ENCODE measurements at places on chromosomes 7 and 10.

DNA sequence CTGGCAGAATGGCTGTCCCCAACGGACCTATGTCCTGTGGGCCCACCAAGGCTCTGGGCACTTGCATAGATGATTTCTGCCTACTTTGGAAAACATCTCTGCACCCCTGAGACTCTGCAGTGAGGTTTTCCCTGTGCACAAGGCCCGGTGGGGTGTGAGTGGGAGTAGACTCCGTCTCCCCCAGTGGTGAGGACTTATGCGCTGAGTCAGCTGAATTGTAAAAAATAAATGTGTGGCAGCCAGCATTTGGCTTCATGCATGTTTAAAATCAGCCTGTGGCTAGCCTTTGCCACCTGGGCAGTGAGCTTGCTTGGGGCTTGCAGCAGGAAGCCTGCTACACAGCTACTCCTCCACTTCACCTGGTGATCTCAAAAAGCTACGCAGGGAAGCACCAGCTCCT lies 139.3 kb upstream of the WDR11 start:
- DNase-seq, result no peak

DNA sequence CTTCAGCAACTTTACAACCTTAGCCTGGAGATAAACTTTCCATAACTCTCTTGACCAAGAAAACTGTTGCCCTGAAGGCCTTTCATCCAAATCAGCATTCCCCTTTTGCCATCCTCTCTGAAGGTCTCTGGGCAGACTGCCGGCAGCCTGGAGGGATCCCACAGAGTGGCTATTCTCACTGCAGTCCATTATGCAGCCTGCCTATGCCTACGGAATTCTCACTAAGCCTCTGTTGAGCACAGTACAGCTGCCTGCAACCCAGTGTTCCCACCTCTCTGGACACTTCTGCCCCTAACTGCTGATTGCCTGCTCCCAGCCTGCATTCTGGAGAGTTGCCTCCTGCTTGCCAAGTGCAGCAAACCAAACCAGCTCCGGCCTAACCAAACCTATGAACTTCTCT lies 548.9 kb upstream of the STEAP1 start:
- no peak for DNase-seq

DNA sequence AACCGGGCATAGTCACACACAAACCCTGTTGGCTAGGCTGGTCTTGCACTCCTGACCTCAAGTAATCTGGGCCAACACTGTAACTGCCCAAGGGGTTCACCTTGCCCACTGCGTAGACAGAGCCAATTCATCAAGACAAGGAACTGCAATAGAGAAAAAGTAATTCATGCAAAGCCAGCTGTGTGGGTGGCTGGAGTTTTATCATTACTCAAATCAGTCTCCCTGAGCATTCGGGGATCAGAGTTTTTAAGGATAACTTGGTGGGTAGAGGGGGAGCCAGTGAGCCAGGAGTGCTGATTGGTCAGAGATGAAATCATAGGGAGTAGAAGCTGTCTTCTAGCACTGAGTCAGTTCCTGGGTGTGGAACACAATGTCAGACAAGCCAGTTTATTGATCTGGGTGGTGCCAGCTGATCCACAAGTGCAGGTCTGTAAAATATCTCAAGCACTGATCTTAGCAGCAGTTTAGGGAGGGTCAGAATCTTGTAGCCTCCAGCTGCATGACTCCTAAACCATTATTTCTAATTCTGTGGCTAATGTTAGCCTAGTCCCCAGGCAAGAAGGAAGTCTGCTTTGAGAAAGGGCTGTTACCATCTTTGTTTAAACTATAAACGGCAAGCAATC lies 15.6 kb upstream of the FXYD4 start:
- no peak for DNase-seq

DNA sequence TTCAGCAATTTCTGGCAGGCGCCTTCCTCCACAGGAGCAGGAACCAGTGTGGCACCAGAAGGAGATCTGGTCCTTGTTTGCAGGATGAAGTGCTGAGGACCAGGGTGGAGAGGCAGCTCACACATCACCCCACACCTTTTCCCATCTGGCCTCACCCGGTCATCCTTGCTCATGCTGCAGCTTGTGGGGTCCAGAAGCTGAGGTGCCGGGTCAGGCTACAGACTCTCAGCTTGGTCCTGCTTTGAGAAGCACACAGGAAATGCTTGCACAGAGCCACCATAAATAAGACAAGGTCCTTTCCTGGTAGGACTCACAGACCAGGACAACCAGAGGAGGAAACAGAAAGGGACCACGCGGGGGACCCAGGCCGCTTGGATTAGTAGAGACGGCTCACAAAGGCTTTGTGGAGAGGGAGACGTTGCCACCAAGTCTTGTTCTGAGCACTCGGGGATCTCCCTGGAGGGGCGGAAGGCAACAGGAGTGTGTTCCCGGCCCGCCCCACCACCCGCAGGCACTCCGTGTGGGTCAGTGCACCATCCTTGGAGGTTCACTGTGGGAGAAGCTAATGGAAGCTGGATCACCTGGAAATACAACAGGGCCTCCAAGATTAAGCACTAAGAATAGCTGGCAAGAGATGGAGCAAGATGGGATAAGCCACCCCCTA lies 29.6 kb upstream of the EN2 start:
- DNase-seq, result no peak

DNA sequence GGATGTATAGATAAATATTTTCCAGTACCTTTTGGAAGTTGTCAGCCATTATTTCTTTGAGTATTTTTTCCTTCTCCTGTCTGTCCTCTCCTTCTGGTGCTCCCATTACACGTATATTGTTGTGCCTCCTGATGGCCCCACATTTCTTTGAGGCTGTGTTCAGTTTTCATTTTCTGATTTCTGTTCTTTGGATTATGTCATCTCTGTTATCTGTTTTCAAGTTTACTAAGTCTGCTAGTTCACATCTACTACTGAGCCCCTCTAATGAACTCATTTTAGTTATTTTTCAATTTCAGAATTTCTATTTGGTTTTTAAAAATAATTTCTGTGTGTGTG lies 16.3 kb downstream of the RBM33 start:
- DNase-seq, result no peak

GRCh38 chr7:11213266-11213665 lies 239.6 kb downstream of the PHF14 start:
- DNase-seq, result no peak

DNA sequence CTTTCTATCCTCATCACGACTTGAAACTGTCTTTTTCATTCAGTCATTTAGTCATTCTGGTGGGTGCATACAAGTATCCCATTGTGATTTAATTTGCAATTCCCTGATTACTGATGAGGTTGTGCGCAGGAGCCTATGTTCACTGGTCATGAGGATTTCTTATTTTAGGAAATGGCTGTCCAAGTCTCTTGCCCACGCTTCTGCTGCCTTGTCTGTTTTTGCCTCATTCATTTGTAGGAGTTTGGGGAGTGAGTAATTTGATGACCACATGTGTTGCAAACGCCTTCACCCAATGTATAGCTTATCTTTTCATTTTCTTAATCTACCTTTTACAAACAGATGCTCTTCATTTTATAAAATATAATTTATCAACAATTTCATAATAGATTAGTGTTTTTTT lies 127.3 kb downstream of the ARHGAP22 start:
- DNase-seq, result no peak

DNA sequence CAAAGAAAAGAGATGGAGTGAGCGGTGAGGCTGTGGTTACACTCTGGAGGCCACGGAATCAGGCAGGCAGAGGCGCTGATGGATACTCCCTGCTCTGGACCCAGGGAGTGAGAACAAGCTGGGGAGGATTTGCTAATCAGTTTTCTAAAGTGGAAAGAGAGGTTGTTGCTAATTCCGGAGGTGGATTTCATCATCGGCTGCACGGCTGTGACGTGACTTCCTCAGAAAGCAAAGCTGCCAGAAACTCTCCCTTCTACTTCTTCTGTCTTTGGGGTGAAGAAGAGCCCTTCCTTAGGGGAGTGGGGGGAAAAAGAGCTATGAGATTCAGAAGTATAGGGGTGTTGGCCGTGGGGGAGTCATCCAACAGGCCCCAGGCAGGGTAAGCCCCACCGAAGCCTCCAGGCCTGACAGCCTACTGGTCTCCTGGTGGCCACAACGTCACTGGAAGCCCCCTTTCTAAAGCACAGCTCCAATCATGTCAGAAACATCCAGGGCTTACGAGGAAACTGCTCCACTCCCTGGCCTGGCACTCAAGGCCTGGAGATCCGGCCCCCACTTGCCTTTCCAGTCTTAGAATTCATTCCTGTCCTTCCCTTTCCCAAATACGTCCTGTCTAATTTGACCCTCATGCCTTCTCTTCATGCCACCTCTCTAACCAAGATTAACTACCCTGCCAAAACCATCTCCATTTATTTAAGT lies 114.5 kb downstream of the HIP1 start:
- DNase-seq, result peak; percentile 91

- peak; percentile 22 for DNase-seq
Observed at GRCh38 chr7:112500619-112501018, 19.8 kb downstream of the LSMEM1 start.

DNA sequence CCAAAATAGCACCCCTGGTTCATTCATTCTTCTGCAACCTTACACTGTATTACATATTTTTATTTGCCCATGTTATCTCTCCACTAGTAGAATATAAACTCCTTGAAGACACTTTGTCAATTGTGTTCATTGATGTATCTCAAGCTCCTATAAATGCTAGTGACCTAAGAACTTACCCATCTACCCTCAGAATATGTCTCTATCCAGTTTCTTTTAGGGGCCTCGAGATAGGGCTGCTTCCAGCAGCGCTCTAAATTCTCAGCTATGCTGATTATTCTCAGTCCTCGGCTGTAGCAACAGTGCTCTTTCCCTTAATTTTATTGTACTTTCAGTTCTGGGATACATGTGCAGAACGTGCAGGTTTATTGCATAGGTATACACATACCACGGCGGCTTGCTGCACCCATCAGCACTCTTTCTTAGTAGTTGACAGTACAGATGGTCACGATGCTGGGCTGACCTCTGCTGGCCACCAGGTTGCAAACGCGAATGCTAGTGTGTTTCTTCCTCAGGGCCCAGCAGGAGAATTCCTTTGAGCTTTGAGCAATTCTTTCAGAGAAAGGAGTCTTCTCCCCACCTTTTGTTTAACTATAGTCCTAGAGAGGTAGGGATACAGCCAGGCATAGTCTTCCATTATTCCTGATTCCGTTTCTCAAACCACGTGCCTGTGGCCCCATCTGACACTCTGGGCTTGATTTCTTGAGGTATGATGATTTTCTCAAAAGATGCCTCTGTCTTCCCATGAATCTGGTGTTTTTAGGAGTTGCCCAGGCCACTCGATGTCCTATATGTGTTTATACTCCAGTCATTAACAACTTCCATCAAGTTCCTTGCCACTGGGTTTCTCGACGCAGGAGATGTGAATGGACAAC lies 49.1 kb upstream of the CDC14C start:
- DNase-seq, result peak; percentile 14

DNA sequence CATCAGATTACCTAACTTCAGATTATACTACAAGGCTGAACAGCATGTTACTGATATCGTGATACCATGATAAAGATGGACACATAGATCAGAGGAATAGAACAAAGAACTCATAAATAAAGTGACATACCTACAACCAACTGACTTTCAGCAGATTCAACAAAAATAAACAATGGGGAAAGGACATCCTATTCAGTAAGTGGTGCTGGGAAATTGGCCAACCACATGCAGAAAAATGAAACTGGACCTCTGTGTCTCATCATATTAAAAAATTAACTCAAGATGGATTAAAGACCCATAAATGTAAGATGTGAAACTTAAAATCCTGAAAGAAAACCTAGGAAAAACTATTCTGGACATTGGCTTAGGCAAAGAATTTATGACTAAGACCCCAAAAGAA lies 158.6 kb downstream of the ZEB1 start:
- no peak for DNase-seq

- peak; percentile 71 for DNase-seq
Observed at GRCh38 chr10:107653832-107654287, 489.4 kb upstream of the SORCS1 start.

DNA sequence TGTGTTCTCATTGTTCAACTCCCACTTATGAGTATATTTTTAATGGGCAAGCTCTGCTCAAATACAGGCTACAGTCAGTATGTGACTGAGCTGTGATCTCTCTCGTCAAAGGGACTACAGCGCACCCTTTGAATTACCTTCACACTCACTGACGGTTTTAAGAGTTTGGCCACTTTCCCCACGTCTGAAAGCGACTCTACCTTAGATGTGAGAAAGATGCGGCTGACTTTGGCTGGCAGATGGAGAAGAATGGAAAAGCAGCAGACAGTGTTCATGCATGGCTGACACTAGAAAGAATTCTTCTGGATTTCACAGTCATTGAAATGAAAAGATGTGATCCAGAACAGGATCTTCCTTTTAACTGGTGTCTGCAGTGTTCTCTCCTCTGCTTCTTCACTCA lies 2.0 kb upstream of the ATRNL1 start:
- DNase-seq, result no peak

- DNase-seq, result no peak
Observed at GRCh38 chr10:74889662-74889998, 63.2 kb downstream of the KAT6B start.

DNA sequence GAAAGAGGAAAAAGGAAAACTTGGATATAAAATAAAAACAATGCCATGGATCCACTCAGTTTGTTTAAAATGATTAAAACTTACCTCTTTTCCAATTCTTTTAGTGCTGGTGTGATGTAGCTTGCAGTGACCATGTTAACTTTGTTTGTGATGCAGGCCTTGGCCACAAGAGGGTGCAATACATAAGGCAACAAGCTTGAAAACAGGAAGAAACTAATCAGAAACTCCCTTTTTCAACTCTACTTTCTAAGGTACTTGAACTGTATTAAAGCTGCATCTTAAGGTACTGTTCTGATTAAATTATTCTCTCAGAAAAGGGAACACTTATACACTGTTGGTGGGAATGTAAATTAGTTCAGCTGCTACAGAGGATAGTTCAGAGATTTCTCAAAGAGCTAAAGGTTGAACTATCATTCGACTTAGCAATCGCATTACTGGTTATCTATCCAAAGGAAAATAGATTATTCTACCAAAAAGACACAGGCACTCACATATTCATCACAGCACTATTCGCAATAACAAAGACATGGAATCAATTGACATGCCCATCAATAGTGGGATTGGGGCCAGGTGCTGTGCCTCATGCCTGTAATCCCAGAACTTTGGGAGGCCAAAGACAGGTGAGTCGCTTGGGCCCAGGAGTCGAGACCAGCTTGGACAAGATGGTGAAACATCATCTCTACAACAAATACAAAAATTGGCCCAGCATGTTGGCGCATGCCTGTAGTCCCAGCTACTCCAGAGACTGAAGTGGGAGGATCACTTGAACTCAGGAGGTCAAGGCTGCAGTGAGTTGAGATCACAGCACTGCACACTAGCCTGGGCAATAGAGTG lies 50.9 kb downstream of the AASS start:
- peak; percentile 90 for DNase-seq

- no peak for DNase-seq
Observed at GRCh38 chr10:391305-391704, 256.1 kb downstream of the ZMYND11 start.

DNA sequence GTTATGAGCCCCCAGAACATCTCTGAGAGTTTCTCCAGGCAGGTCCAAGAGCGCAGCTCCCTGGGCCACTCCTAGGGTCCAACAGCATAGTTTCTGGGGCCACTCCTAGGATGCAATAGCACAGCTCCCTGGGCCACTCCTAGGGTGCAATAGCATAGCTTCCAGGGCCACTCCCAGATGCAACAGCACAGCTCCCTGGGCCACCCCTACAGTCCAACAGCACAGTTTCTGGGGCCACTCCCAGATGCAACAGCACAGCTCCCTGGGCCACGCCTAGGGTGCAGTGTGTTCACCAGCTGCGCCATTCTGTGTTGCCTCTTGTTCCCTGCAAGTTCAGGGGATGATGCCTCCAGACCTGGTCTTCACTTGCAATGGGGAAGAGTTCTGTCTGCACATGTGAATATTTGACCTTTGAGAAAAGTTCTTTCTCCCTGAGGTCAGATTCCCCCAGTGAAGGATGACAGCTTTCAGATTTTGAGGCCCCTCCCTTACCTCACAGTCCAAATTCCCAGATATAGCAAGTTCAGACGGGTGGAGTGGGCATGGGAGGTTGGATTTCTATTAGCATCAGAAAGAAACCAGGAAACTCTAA lies 43.0 kb upstream of the LEP start:
- DNase-seq, result no peak
